Right renal pelvis (tissue), 4 donors: ENCODE measurements at places on chromosomes 2 and 18. TPM values are rescaled to one million over a fixed set of nuclear protein-coding genes. Genes with fewer than 3 reads are reported as not detected.

DNA sequence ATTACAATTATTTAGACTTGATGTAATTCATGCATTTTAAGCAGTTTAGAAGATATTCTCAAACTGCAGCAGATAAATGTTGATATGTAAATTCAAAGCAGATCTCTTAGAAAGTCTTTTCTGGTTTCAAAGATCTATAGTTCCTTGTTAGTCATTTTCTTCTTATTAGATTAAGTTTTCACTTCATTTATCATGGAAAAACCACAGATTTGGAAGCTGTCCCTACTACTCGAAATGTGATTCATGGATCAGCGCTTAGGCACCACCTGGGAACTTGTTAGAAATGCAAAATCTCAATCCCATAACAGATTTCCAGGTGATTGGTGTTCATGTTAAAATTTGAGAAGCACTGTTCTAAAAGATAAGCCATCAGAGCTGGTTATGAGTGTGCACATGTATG is 92.8 kb upstream of the CDH2 start:
- DNase-seq: no peak

GRCh38 chr2:17813010-17813741 is 3.1 kb upstream of the MSGN1 start:
- no peak for DNase-seq

DNA sequence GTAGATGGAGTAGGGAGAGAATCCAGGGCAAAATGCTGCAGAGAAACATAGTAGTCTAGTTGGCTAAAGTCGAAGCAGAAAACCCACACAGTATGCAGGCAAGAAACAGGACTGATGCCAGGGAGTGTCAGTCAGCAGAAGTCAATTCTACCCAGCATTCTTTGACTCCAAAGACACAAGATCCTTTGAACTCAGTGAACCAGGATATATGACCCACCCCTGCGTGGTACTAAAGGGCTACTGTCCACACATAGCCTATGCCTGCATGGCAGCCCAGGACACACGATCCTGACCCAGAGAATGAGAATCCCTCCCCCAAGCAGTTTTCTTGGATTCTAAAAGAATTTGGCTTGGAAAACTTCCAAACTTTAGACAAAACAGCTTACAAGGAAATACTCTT is 42.5 kb downstream of the ALK start:
- no peak for DNase-seq

LRATD1 gene
- polyA plus RNA-seq: 19.3 TPM

CXCR1 gene
- not detected for polyA plus RNA-seq
